ENCODE measurements at places on chromosomes 2 and 18. TPM values are rescaled to one million over a fixed set of nuclear protein-coding genes. Genes with fewer than 3 reads are reported as not detected.
A peak's percentile ranks its signal among the peaks of the same experiment; 100 is the strongest.

GRCh38 chr2:70140791-70141211 is 50.0 kb downstream of the C2orf42 start:
- no peak for DNase-seq

DNA sequence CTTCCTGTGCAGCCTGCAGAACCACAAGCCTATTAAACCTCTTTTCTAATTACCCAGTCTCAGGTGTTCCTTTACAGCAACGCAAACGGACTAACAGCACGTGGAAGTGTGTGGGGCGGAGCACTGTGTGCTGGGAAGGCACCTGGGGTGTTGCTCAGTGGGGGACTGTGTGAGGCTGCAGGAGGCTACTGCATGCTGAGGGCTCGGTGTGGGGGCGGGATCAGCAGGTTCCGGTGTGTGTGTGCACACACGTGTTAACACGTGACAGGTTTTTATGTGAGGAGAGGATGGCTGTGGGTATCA is 58.9 kb downstream of the ANKMY1 start:
- no peak for DNase-seq

- DNase-seq, result peak; percentile 52
Measured at GRCh38 chr18:37207343-37207742, 358.3 kb downstream of the CELF4 start.

DNA sequence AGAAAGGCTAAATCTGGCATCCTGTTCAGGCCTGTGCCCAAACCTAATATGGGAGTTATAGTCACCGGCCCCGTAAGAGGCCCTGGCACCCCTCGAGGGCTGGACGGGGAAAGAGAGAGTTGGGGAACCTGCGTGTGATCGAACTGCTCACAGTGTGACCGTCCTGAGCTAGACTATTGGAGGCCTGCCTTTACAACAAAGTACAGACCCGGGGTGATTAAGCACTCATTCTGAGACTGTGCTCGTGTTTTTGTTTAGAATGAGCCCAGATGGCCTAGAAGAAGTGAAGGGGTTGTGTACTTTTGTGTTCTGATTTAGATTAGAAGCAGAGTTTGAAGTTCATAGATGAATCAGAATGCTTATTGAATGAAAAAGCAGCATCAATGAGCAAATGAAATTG is 115.3 kb downstream of the ACOXL start:
- DNase-seq, result no peak

DNA sequence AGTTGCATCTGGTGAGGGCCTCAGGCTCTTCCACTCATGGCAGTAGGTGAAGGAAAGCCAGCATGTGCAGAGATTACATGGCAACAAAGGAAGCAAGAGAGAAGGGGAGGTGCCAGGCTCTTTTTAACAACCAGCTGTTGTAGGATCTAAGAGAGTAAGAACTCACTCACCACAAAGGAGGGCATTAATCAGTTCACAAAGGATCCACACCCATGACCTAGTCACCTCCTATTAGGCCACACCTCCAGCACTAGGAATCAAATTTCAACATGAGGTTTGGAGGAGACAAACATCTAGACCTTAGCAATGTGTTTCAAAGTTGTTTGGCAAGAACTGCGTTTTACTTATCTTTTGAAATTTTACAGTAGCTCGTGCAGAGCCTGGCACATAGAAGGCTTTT is 20.5 kb upstream of the REG3A start:
- peak; percentile 30 for DNase-seq

DNA sequence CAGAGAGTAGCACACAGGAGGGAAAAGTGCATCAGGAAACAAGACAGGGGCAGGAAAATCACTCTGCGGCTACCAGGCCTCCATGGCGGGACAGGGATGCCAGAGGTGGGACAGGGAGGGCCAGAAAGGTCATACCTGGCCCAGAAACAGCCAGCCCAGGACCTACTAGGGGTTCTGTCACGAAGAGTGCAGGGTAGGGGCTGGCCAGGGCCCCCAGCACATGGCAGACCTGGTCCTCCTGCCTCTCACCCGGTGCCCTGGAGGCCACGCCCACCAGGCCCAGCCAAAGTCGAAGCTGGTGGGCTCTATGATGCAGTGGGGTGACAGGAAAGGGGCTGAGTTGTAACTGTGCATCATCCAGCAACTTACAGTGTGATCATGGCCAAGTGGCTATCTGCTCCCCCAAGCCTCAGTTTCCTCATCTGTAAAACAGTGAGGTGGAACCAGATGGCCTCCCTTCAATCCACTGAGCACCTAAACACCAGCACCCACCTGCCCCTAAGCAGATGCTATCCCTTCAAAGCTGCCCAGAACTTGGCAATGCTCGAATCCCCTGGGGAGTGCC is 10.6 kb downstream of the CYP26B1 start:
- no peak for DNase-seq

- no peak for DNase-seq
Measured at GRCh38 chr2:232491139-232491780, 3.6 kb upstream of the ECEL1 start.

- no peak for DNase-seq
Measured at GRCh38 chr2:106899786-106900530, 14.0 kb upstream of the ST6GAL2 start.

- no peak for DNase-seq
Measured at GRCh38 chr18:7626175-7626921, 59.2 kb downstream of the PTPRM start.

DNA sequence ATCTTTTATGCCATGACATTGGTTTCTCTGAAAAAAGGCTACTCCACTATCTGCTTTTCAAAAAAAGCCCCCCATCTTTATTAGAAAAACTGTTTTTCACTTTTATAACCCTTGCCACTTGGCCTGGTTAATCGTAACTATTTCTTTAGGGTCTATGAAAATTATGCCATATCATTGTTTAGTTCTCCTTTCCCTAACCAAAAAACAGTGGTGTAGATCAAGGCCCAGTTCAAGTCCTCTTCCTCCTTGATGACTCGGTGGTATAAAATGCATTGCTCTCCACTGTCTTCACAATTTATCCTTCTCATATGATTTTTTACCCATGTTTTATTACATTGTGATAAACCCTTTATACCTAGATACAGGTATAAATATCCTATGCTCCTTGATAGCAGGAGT is 205.5 kb downstream of the ZNF521 start:
- no peak for DNase-seq

TMEM247 gene
- not detected for total RNA-seq

USP34 gene
- 115 TPM for total RNA-seq

CFC1 gene
- total RNA-seq, result not detected

CYS1 gene
- 0.04 TPM for total RNA-seq

SULT1C2 gene
- total RNA-seq, result 0.69 TPM

All from GM23338 (cell line).